Naive thymus-derived CD4-positive, alpha-beta T cell (primary cell): ENCODE measurements at places on chromosomes 7 and 10. TPM values are rescaled to one million over a fixed set of nuclear protein-coding genes. Genes with fewer than 3 reads are reported as not detected.

GRCh38 chr10:3465406-3465891, 292.9 kb upstream of the PITRM1 start:
- DNase-seq = no peak

DNA sequence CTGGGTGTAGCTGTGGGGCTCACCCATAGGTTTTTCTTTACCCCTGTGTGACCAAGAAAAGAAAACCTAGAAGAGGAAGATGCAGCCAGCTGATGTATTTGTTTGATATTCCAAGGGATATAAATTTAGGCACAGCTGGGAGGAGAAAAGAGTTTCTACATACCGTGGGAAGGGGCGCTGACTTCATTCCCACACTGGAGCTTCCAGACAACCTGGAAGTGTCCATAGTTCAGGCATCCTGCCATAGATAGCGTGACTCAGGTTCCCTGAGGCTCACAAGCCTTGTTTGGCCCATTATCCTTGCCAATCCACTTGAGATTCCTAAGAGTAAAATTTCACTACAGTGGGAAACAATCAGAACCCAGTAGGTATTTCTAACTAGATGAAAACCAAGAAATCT, 371.7 kb upstream of the NRP1 start:
- no peak for DNase-seq

GRCh38 chr7:16708980-16709379, 44.6 kb upstream of the TSPAN13 start:
- no peak for DNase-seq

GRCh38 chr7:173209-173918, 19.0 kb upstream of the FAM20C start:
- no peak for DNase-seq

DNA sequence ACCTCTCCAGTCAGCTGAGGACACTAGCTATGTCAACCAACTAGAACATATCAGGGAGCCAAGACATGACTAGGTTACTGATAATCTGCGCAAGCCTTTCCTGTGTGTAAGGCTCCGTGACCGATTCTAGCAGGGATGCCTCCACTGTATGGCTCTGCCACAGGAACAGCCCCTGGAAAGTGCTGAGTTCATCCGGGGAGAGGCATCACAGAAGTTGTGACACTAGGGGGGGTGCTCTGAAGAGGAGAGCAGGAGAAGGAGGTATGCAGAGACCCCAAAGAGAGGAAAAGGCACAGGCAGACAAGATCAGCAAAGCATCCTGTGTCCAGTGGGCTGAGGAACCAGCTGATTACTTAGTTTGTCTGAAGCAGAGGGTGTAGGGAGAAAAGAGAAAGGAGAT, 13.5 kb downstream of the UPP1 start:
- DNase-seq = no peak

GRCh38 chr7:36131499-36131898, 21.6 kb upstream of the EEPD1 start:
- no peak for DNase-seq

DNA sequence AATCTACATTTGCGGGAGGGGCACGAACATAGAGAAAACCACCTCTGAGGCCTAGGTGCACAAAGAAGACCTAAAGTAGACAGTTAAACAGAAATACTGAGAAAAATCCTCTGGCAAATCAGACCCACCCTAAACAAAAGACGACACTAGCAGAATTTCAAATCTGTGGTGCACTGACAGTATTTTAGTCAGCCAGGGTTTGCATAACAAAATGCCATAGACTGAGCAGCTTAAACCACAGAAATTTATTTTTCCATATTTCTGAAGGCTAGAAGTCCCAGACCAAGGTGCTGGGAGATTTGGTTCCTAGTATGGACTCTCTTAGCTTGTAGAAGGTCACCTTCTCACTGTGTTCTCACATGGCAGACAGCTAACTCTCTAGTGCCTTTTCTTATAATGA, 26.3 kb downstream of the IPMK start:
- no peak for DNase-seq

GRCh38 chr10:73205890-73206289, 38.0 kb downstream of the FAM149B1 start:
- no peak for DNase-seq

GRCh38 chr7:151371266-151371665, 29.7 kb downstream of the NUB1 start:
- no peak for DNase-seq

DNA sequence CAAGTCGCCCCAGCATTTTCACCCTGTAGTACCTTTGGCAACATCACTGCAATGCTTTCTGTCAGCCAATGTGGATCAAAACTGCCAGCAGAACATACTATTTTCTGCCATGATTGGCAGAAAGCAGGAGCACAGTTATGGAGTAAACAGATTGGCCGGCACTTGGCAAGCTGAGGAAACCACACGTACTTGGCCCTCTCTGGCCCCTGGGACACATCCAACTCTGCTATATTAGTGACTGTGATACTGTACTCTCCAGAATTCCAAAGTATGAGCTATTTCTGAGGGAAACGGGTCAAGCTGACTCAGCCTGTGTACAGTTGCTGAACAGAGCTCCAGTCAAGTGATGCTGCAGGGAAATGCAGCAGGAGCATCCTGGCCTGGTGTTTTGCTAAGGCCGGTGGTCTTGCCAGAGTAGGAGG, 39.8 kb upstream of the LANCL2 start:
- no peak for DNase-seq

DNA sequence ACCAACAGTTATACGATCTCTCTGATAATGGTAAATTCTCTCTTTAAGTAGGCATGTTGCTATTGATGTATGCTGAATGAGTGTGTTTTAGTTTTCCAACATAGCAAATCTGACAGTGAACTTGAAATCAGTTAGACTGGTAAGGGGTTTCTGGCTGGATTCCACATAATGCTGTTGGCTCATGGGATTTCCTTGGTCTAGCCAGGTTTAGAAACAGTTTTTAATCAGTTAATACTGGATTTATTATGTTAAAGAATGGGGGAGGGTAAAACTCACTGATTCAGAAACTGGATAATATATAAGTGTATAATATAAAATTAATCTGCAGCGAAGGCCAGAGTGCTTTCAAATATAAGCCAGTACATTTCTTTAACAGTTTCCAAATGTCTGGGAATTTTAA, 55.6 kb downstream of the PCDH15 start:
- no peak for DNase-seq

GRCh38 chr7:23925088-23925487, 215.1 kb downstream of the STK31 start:
- DNase-seq = no peak

- DNase-seq = no peak
These were observed 173.7 kb downstream of the POM121L12 start for GRCh38 chr7:53209129-53209528.

The OPN4 gene
- total RNA-seq = not detected

The LIPA gene
- total RNA-seq = 15.0 and 19.9 TPM in 2 replicates

The MGAM2 gene
- total RNA-seq = not detected

The TMEM229A gene
- not detected for total RNA-seq

The TMEM26 gene
- not detected for total RNA-seq

The CCDC136 gene
- total RNA-seq = 6.7 TPM

The ABLIM1 gene
- 258 TPM for total RNA-seq
